ENCODE measurements at places on chromosomes 5 and 9.

DNA sequence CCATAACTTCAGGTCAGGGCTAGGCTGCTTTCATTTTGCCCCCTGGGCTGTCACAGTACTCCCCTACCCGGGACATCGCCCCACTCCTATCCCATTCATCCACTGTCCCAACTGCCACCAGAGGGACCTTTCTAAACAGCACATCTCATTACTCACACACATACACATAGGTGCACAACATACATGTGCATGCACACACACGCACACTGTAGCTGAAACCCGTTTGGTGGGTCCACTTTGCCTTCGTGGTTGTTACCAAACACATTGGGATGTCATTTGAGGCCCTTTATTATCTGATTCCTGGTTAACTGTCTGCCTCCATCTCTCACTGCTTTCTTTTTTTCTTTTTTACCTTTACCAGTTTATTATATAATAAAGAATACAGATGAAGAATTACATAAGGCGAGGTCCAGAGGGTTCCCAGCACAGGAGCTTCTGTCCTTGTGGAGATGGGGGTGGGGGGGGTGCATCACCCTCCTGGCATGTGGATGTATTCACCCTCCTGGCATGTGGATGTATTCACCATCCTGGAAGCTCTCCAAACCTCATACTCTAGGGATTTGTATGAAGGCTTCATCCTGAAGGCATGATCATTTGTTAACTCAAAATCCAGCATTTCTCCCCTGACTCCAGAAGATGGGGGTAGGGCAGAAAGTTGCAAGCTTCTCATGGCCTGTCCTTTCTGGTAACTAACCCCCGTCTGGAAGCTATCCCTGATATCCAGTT, 186.0 kb downstream of the GOLPH3 start:
- DNase-seq, result no peak

DNA sequence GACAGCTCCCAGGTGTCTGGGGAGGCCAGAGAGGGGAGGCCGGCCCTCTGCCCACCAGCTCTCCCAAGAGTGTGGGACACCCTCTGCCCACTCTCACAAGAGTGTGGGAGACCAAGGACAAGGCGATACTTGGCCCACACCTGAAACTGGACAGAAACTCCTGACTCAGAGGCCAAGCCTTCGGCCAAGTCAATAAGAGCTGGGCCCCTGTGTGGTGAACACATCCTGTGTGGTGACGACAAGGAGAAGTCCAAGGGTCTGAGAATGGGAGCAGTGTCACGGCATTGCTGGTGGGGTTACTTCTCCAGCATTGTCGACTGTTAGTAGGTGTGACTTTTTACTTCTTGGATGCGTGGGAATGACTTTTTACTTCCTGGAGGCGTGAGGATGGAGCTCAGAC, 14.6 kb upstream of the F2RL1 start:
- DNase-seq, result no peak

GRCh38 chr5:93681432-93681831, 60.0 kb downstream of the POU5F2 start:
- DNase-seq, result no peak

GRCh38 chr9:77456829-77457437, 191.2 kb downstream of the GNA14 start:
- peak; percentile 54 for DNase-seq

- no peak for DNase-seq
Observed at GRCh38 chr5:103305809-103306208, 47.2 kb downstream of the MACIR start.

- no peak for DNase-seq
Observed at GRCh38 chr9:14318361-14318760, 4.4 kb upstream of the NFIB start.

DNA sequence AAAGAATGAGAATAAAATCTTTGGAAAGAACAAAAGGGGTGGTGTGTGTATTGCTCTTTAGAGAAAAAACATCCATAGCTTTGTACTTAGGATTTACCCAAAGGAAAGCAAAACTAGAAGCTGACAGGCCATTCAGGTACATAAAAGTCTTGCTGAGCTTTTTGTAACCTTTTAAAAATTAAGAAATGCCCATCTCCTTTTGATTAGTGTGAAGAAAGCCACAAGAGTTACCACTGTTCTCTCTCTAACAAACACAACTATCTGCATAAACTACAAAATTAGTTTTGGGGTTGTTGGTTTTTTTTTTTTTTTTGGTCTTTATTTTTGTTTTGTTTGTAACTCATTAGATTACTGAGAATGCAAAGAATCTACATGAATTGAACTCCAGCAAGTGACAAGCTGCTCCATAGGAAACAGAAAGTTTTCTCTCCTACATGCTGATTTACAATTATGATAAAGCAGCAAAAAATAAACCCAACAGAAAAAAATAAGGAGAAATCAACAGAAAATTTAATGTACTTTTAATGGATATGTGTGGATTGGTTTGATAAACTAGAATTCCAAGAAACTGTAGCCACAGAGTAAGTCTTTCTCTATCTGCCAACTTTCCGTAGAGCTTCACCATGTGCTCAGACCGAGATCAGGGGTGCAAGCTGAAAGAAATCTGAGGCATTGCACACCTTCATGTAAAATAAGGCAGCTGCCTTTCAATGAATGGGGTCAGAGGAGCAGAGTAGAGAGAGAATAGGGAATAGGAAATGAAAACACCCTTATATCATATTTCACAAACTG, 12.3 kb downstream of the BAAT start:
- no peak for DNase-seq

DNA sequence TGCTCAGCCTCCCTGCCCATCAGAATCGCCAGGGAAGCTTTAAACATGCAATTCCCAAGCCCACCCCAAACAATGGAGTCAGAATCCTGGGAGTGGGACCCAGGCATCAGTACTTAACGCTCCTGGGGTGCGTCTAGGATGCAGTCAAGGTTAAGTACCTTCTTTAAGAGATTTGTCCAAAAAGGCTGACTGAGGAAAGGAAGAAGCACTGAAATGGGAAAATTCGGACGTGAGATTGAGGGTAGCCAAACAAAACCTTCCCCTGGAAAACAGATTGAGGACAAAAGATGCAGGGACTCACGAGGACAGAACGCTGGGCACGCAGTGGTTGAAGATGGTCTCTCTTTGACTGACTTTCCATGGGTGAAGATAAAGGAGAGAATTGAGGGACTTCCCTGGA, 143.5 kb downstream of the MTX3 start:
- no peak for DNase-seq

DNA sequence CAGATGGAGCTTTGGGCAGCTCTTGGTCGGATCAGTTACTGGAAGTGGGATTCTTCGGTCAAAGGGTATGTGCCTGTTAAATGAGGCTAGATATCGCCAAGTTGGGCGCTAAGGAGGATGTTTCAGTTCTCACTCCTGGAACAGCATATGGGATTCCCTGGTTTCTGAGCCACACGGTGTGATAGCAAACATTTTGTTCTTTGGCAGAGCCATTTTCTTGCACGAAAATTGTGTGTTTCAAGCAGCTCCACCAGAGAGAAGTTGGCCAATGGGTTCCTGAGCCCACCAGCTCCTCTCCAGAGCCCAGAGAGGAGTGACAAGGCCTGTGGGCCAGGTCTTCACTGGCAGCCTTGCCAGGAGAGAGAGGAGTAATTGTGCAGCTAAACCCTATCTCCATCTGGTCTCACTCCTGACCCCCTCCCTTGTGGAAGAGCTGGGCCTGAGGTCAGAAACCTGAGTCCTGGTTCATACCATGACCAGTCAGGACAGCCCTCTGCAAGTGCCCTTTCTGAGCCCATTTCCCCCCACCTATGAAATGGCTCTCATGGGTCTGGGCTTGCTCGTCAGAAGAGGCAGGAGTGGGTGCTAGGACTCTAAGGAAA, 10.7 kb upstream of the SLC6A7 start:
- no peak for DNase-seq

- DNase-seq, result no peak
Observed at GRCh38 chr5:81400375-81400774, 6.4 kb upstream of the ACOT12 start.

- no peak for DNase-seq
Observed at GRCh38 chr9:17082343-17083064, 52.3 kb upstream of the CNTLN start.

GRCh38 chr5:137206030-137206715, 293.0 kb downstream of the SPOCK1 start:
- DNase-seq, result no peak

GRCh38 chr5:40486437-40487275, 193.1 kb upstream of the PTGER4 start:
- peak; percentile 35 for DNase-seq

- DNase-seq, result no peak
Observed at GRCh38 chr5:6788956-6789649, 75.9 kb downstream of the TENT4A start.

DNA sequence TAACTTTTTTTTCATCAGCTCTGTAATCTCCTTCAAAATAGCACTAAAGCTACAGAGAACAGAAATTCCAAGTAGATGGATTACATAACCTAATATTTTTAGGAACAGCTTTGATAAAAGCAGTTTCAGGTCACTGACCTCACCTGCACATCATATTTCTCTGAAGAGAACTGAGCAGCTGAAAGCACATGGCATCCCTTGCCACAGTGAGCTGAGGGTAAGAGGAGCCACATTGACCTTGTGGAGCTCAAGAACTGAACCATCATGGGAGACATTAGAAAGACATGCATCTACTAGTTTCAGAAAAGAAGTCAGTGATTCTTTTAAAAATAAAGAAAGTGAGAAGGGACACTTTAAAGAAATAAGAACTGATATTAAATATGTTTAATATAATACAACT, 222.7 kb downstream of the CFAP90 start:
- DNase-seq, result no peak

DNA sequence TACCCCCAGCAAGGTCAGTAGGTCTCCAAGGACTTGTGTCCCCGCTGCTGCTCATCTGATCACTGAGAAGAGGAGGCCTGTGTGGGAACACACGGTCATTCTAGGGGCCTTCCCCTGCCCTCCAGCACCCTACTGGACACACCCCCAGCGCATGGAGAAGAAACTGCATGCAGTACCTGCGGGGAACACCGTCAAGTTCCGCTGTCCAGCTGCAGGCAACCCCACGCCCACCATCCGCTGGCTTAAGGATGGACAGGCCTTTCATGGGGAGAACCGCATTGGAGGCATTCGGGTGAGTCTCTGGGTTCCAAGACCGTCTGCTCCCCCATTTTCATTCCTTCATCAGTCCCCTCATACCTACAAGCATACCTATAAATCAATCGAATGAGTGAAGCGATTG, 4.1 kb downstream of the FGFR4 start:
- no peak for DNase-seq

DNA sequence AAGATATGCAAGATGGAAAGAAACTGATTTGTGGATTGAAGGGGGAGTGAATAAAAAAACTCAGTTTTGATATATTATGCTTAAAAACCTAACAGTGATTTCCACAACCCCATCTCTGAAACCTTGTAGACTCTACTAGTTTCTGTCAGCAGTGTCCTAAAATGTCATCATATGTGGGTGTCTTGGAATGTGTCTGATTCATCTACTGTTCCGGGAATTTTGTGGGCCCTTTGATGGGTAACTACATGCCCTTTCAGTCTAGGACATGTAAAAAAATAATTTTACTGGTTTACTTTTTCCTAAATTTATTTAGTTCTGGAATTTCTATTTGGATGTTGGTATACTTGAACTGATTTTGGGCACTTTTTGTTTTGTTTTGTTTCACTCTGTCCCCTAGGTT, 118.9 kb upstream of the NMUR2 start:
- DNase-seq, result no peak

GRCh38 chr5:137305971-137306602, 193.0 kb downstream of the SPOCK1 start:
- no peak for DNase-seq

GRCh38 chr5:71719063-71719964, at the start of gene CARTPT:
Gene CARTPT, plus strand, starts transcription at chr5:71719275. Its CDS starts 19 bp downstream, at chr5:71719294.
- DNase-seq, result no peak
